ENCODE measurements at places on chromosomes 6 and 20.
A peak's percentile ranks its signal among the peaks of the same experiment; 100 is the strongest.

- H3K27ac ChIP-seq = peak overlapping the region; percentile 10
- H3K36me3 ChIP-seq = no peaks in the 10 kb centered on the region
- H3K27me3 ChIP-seq = no peaks in the 10 kb centered on the region
- H3K4me3 ChIP-seq = no peak overlapping the region
- peak; percentile 11 for DNase-seq
These were observed 102.2 kb downstream of the BACH2 start for GRCh38 chr6:90194371-90194841.

DNA sequence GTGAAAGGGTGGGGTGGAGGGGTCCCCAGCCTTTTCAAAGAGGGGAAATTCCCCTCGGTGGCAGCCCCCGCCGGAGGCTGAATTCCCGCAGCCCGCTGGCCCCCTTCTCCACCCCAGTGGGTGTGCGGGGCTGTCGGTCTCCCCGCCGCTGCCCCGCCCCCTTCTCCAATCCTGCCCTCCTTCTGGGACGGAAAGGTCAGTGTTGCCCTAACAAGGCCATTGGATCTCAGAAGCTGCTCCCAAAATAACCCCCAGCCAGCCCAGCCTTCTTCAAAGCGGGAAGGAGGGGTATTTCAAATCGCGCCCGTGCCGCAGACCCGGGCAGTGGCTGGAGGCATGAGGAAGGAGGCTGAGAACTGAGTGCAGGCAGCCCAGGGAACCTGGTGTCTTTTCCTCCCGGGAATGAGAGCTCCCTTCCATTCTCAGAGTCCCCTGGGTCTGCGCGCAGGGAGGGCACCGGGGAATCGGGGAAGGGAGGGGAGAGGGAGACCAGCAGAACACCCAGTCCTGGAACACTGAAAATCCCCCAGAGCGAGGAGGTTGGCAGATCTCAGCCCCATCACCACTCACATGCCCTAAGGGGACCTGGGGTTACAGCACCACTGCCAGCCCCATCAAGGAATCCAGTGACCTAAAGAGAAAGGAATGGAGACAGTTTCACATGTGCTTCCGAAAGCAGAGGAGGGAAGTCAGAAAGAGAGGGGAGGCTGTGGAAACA is at the start of gene JPH2:
TSS of gene JPH2 (minus strand) at position 135 of the 718 bp plus-strand sequence. CDS start 483 bp downstream, outside the sequence.
- DNase-seq = peak; percentile 51
- H3K36me3 ChIP-seq = no peaks in the 10 kb centered on the region
- peak within 1 kb of the TSS; percentile 91 for H3K4me3 ChIP-seq
- no peaks in the 10 kb centered on the region for H3K27me3 ChIP-seq

- no peak overlapping the region for H3K4me3 ChIP-seq
- no peaks in the 10 kb centered on the region for H3K4me1 ChIP-seq
These were observed 26.2 kb upstream of the MLIP start for GRCh38 chr6:54085047-54085446.

DNA sequence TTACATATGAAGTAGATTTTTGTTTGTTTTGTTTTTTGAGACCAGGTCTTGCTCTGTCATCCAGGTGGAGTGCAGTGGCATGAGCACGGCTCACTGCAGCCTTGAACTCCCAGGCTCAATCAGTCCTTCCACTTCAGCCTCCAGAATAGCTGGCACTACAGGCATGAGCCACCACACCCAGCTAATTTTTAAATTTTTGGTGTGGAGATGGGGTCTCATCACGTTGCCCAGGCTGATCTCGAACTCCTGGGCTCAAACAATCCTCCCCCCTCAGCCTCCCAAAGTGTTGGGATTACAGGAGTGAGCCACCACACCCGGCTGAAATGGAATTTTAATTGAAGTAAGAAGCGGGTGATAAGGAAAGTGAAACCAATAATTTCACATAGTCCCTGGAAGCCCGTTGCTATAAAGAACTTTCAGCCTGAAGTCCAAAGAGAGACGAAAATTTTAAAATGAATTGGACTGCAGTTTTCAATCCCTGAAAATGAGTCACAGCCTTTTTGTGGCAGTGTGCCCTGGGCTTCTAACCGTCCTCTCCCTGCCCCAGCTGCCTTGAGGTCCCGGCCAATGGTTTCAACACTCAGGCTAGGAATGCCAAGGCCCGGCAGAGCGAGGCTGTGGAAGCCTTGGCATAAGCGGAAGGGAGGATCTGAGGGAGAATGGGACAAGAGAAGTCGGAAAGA is 757 bp downstream of the RAET1E start:
- H3K27me3 ChIP-seq = no peaks in the 10 kb centered on the region
- H3K36me3 ChIP-seq = no peaks in the 10 kb centered on the region
- peaks cover 34% of the 10 kb centered on the region for H3K4me1 ChIP-seq

DNA sequence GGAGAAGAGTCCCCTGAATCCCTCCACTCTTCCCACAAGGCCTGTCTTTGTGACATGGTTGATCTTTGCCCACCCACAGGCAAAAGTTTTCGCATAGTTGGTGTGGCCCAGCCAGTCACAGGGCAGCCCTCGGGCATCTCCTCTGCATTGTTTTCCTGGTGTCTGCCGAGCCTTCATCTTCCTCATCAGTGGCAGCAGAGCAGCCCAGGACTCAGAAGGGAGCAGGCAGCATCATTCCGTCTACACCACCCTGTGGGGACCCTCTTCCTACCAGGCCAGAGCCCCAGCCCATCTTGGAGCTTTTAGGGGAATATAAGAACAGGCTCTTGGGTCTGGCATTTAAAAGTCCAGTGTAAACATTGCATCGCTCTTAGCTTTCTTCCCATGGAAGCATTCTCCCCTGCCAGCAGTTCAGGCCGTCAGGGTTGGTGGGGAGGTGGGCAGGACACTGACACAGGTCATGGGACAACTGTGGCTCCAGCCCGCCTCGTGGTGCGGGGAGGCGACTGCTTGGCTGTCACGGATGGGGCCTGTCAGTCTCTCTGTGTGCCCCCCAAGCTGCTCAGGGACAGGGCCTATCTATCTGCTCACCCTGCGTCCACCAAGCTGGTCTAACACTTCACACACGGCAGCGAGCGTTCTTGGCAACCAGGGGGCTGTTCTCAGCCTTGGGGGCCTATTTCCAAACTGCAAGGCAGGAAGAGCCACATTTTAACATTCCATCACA is 38.3 kb downstream of the PDRG1 start:
- H3K27ac ChIP-seq = no peak overlapping the region
- DNase-seq = no peak
- H3K27me3 ChIP-seq = no peaks in the 10 kb centered on the region
- H3K4me1 ChIP-seq = no peaks in the 10 kb centered on the region

- H3K27ac ChIP-seq = peak overlapping the region; percentile 50
- no peak for DNase-seq
- peaks cover 60% of the 10 kb centered on the region for H3K36me3 ChIP-seq
- peaks cover 9% of the 10 kb centered on the region for H3K4me1 ChIP-seq
These were observed 36.1 kb upstream of the KCNB1 start for GRCh38 chr20:49518576-49518975.

DNA sequence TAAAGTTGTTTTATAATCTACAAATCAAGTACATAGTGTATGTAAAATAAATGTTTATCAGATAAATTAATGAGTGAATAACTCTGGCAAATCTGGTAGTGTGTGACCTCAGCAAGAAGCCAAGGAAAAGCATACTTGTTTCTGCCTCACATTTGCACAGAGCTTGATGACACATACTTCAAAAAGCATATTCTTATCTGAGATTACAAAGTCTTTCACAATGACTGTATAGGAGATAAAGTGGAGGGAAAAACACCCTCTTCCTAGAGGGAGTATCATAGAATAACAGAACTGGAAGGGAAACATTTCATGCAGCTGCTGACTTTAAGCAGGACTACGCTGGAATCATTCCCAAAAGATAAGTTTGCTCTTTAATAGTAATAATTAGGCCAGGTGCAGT is 28.1 kb upstream of the AKAP7 start:
- H3K36me3 ChIP-seq = no peaks in the 10 kb centered on the region
- no peaks in the 10 kb centered on the region for H3K4me1 ChIP-seq
- DNase-seq = no peak
- H3K4me3 ChIP-seq = no peak overlapping the region

DNA sequence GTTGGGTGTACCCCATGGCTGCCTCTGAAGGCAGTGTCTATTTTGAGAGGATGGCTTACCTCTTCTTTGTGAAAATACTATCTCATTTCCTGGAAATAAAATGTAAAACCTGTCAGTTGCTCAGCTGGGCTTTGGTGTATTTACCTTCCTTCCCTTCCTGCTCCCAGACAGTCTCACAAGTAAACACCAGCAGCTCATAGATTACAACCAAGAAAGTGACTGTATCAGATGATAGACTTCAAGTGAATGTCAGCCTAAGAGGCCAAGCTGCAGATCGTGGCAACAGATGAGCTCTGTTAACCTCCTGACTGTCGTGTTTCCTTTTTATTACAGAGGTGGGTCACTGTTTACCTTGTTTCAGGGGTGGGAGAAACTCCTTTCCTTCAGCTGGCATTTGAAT is 37.3 kb downstream of the RNF8 start:
- H3K27me3 ChIP-seq = no peaks in the 10 kb centered on the region
- no peak overlapping the region for H3K4me3 ChIP-seq
- H3K27ac ChIP-seq = no peak overlapping the region
- peaks cover 15% of the 10 kb centered on the region for H3K36me3 ChIP-seq

- H3K27ac ChIP-seq = no peak overlapping the region
- no peak overlapping the region for H3K4me3 ChIP-seq
- H3K36me3 ChIP-seq = no peaks in the 10 kb centered on the region
- H3K4me1 ChIP-seq = peaks cover 30% of the 10 kb centered on the region
- H3K27me3 ChIP-seq = no peaks in the 10 kb centered on the region
- DNase-seq = no peak
These were observed 42.8 kb downstream of the RREB1 start for GRCh38 chr6:7150381-7151064.

GRCh38 chr6:33692760-33693158 is 18.7 kb downstream of the UQCC2 start:
- H3K27me3 ChIP-seq = no peaks in the 10 kb centered on the region

GRCh38 chr6:124446961-124447360 is 515.3 kb upstream of the RNF217 start:
- no peak for DNase-seq
- H3K4me1 ChIP-seq = no peaks in the 10 kb centered on the region
- no peak overlapping the region for H3K4me3 ChIP-seq
- no peaks in the 10 kb centered on the region for H3K27me3 ChIP-seq
- H3K27ac ChIP-seq = no peak overlapping the region

GRCh38 chr6:52929321-52930164 is 20.0 kb upstream of the GSTA3 start:
- no peaks in the 10 kb centered on the region for H3K4me1 ChIP-seq
- H3K36me3 ChIP-seq = no peaks in the 10 kb centered on the region
- H3K27me3 ChIP-seq = no peaks in the 10 kb centered on the region
- no peak overlapping the region for H3K4me3 ChIP-seq

DNA sequence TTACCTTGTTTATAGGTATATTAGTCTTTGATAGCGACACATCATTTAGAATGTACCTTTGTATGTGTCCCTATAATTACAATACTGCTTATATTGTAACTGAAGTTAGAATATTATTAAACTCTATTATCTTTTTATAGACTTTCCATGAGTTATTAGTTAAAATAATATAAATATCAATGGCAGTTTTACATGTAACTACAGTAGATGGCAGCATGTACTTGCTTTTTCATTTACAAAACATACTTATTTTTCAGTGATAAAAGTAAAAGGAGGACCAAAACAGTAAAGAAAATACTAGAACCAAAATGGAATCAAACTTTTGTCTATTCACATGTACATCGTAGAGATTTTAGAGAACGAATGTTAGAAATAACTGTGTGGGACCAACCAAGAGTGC is 364.3 kb downstream of the RIMS1 start:
- H3K4me1 ChIP-seq = no peaks in the 10 kb centered on the region
- no peaks in the 10 kb centered on the region for H3K36me3 ChIP-seq
- no peaks in the 10 kb centered on the region for H3K27me3 ChIP-seq
- H3K27ac ChIP-seq = no peak overlapping the region
